Tibial nerve (tissue), 4 donors: ENCODE measurements at places on chromosomes 3 and 15.

DNA sequence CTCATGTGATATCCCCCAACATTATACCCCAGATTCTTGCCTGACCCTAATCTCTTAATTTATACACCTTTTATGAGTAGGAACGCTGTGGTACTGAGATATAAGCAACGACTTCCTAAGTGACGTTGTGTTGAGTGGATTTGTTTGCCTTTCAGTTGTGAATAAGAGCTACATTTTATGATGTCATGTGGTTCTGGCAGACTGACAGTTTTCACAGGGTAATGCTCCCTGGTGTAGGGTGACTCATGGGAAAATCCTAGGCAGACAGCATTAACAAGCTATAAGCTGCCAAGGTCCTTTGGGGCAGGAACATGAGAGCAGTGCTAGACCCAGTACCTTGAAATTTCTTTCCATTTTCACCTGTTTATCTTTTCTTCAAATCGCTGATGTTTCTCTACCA lies 11.2 kb downstream of the C3orf52 start:
- H3K27ac ChIP-seq, result no peak overlapping the region
- no peaks in the 10 kb centered on the region for H3K36me3 ChIP-seq
- no peaks in the 10 kb centered on the region for H3K27me3 ChIP-seq
- no peak overlapping the region for H3K4me3 ChIP-seq
- H3K4me1 ChIP-seq, result peaks cover 9% of the 10 kb centered on the region

GRCh38 chr3:63972196-63972595 lies 51.1 kb downstream of the PSMD6 start:
- no peaks in the 10 kb centered on the region for H3K27me3 ChIP-seq
- peak overlapping the region; percentile 70 for H3K27ac ChIP-seq
- H3K36me3 ChIP-seq, result no peaks in the 10 kb centered on the region
- H3K4me3 ChIP-seq, result no peak overlapping the region

DNA sequence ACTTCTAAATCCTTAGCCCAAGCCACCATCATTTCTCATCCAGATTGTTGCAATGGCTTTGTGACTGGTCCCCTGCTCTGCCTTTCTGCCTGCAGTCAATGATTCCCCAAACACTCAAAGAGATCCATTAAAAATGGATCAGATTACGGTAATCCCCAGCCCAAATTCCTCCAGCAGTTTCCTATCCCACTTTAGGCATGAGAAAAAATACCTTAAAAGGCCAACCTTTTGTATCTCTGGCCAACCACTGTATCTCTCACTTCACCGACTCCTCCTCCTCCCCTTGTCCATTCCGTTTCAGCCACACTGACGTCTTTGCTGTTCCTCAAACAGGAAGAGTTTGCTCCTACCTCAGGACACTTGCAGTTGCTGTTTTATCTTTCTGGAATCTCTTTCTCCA lies 20.9 kb upstream of the IL1RAP start:
- no peaks in the 10 kb centered on the region for H3K27me3 ChIP-seq
- DNase-seq, result no peak
- no peak overlapping the region for H3K27ac ChIP-seq
- no peak overlapping the region for H3K4me3 ChIP-seq
- H3K4me1 ChIP-seq, result no peaks in the 10 kb centered on the region

GRCh38 chr15:43414196-43414595 lies 43.3 kb downstream of the TUBGCP4 start:
- no peaks in the 10 kb centered on the region for H3K4me1 ChIP-seq
- no peaks in the 10 kb centered on the region for H3K36me3 ChIP-seq
- no peaks in the 10 kb centered on the region for H3K27me3 ChIP-seq
- no peak overlapping the region for H3K27ac ChIP-seq
- no peak for DNase-seq

GRCh38 chr15:90295270-90295648 lies 29.8 kb downstream of the NGRN start:
- no peaks in the 10 kb centered on the region for H3K27me3 ChIP-seq
- peaks cover 2% of the 10 kb centered on the region for H3K4me1 ChIP-seq
- H3K27ac ChIP-seq, result no peak overlapping the region
- H3K4me3 ChIP-seq, result no peak overlapping the region
- no peak for DNase-seq

- peaks cover 27% of the 10 kb centered on the region for H3K4me1 ChIP-seq
- H3K4me3 ChIP-seq, result no peak overlapping the region
- DNase-seq, result no peak
- no peaks in the 10 kb centered on the region for H3K36me3 ChIP-seq
- H3K27ac ChIP-seq, result peak overlapping the region; percentile 93
Observed at GRCh38 chr3:127815001-127815400, 7.3 kb downstream of the MGLL start.

- no peaks in the 10 kb centered on the region for H3K36me3 ChIP-seq
- DNase-seq, result no peak
- no peaks in the 10 kb centered on the region for H3K4me1 ChIP-seq
- H3K27ac ChIP-seq, result no peak overlapping the region
Observed at GRCh38 chr3:124526601-124527000, 203.7 kb upstream of the UMPS start.

DNA sequence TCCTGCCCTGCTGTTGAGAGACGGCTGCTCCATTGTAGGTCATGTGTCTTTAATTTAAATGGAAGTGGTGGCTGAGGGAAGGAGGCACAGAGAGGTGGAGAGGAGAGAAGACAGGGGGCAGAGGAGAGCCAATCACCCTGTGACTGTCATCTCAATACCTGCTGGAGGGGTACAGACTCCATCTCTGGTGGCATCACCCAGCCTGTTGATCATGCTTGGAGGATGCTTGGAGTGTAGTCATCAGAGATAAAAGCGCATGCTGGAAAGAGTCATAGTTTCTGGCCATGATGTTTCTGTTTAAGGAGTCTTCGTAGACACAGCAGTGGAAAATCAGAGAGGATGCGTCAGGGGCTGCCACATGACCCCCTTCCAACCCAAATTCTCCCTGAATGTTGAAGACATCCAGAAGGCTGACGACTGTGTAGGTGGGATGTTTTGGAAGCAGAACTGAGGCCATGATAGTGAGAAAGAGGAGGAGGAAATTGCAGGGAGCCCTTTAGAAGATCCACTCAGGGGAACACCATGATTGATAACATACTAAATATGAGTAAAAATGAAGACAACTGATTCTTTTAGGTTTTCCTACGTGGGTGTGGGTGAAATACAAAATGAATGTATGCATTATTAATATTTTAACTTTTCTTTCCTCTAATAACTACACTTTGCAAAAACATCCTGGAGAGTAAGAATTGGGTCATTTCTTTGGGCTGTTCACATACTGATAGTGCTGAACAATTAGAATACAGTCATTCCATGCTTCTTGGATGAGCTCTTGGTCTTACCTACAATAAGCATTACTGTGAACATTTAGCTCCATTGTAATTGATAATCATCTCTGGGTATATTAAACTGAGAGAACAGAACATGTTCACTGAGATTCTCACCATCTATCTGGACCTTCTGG lies 210.6 kb upstream of the ATP10A start:
- no peak overlapping the region for H3K4me3 ChIP-seq
- no peak overlapping the region for H3K27ac ChIP-seq
- no peaks in the 10 kb centered on the region for H3K4me1 ChIP-seq
- H3K36me3 ChIP-seq, result no peaks in the 10 kb centered on the region

DNA sequence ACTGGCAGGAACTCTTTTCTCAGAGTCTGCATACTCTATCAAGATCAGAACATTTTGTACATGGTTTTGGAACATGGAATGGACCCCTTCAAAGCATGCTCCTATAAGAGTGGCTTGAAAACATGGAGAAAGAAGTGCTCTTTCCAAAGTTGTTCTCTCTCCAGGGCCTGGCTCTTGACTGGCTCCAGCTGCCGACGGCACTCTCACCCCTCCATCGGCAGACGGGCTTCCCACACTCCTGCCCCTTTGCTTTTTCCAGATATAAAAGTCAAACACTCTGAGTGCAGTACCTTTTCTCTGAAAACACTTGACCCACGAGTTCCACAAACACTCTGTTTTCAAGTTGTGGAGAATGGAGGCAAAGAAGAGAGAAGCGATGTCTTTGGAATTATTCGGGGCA lies 72.5 kb upstream of the ONECUT1 start:
- H3K4me1 ChIP-seq, result no peaks in the 10 kb centered on the region
- no peaks in the 10 kb centered on the region for H3K27me3 ChIP-seq
- H3K4me3 ChIP-seq, result no peak overlapping the region
- DNase-seq, result no peak
- H3K36me3 ChIP-seq, result no peaks in the 10 kb centered on the region

DNA sequence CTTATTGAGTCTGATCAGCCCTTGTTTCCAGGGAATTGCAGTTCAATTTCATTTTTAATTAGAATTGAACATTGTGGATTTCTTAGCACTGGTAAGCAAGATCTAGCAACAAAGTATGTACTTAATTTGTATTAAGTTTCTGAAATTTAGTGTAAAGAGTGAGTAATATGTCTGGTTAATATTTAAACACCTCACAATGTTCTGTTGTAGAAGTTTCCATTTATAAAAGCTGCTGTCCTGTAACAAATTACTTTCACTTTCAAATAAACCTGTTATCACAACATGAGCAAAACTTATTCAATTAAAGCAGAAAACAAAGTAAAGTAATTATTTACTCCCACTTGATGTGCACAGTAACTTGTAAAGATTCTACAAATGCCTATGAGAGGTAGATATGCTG lies 448.5 kb downstream of the NAALADL2 start:
- H3K27me3 ChIP-seq, result no peaks in the 10 kb centered on the region
- no peaks in the 10 kb centered on the region for H3K4me1 ChIP-seq
- no peak overlapping the region for H3K27ac ChIP-seq
- no peak for DNase-seq
- no peaks in the 10 kb centered on the region for H3K36me3 ChIP-seq

- no peak overlapping the region for H3K4me3 ChIP-seq
- H3K4me1 ChIP-seq, result no peaks in the 10 kb centered on the region
- H3K36me3 ChIP-seq, result no peaks in the 10 kb centered on the region
- H3K27ac ChIP-seq, result no peak overlapping the region
- H3K27me3 ChIP-seq, result no peaks in the 10 kb centered on the region
Observed at GRCh38 chr3:66195347-66195783, 25.4 kb upstream of the SLC25A26 start.
